M059J (cell line): ENCODE measurements at places on chromosomes 6 and 20. TPM values are rescaled to one million over a fixed set of nuclear protein-coding genes. Genes with fewer than 3 reads are reported as not detected.
A peak's percentile ranks its signal among the peaks of the same experiment; 100 is the strongest.

Gene VEGFA
- 41.2 and 65.8 TPM in 2 replicates for total RNA-seq

Gene TRIM31
- total RNA-seq: not detected in 2 replicates

Gene UNC5CL
- 0.02 and 0.20 TPM in 2 replicates for total RNA-seq

Gene EYS
- 0.17 and 0.99 TPM in 2 replicates for total RNA-seq

DNA sequence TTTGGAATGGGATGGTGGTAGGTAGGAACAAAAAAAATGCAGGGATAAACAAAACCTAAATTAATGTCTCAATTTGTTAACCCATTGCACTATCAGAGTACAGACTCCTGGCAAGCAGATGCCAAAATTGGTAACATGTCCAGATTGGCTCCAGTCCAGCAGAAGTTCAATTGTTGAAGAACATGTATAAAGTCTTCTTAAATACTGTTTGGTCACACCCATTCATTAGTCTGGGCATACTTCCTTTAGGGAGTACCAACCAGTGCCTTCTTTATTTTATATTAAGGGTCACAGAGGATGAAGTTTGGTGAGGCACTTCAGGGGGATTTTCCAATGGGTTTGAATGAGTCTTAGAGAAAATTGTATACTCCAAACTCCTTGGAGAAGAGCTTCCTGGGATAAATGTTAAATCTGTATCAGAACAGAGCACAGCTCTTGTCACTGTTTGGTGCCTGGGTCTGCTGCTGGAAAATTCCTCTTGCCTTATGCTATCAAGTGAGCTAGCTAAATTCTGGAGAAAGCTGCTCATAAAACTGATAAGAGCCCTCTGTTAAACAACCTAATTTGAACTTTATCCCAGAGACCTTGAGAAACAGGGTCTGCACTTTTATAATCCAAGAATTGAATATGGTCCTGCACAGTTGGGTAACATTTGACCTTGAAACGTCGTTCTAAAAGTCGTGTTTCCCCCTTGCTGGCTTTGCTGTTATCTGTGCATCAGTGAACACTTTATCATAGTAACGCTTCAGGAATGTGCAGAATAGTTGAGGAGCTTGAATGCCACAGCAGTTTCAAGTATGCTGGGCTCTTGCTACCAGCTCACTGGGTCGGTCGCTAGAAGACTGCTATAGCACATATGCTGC is 334.1 kb upstream of the CITED2 start:
- peak; percentile 97 for DNase-seq

GRCh38 chr6:80639181-80639629 is 532.7 kb downstream of the BCKDHB start:
- DNase-seq: peak; percentile 93

- no peak for DNase-seq
Observed at GRCh38 chr6:118715376-118715775, 64.0 kb upstream of the CEP85L start.

- no peak for DNase-seq
Observed at GRCh38 chr20:61658563-61658962, 406.5 kb downstream of the CDH4 start.

- DNase-seq: no peak
Observed at GRCh38 chr6:19299129-19299528, 538.0 kb upstream of the ID4 start.

- DNase-seq: no peak
Observed at GRCh38 chr20:38835792-38836191, 30.3 kb downstream of the PPP1R16B start.

DNA sequence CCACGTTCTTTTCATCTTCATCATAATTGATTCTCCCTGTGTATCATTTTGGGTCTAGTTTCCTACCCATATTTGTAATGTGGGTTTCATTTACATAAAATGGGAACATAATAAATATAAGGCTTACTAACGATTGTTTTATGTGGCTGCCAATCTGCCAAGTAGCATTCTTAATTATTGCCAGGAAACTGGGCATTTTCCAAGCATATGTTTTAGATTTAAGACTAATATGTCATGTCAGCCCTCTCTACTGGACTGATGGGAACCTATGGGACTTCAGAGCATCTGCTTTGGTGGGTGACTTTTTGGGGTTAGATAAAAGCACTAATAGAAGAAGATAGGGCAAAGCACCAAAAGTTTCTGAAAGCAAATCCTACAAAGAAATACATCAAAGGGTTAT is 157.5 kb downstream of the TBX18 start:
- no peak for DNase-seq
